ENCODE measurements at places on chromosomes 7 and 10. TPM values are rescaled to one million over a fixed set of nuclear protein-coding genes. Genes with fewer than 3 reads are reported as not detected.
A peak's percentile ranks its signal among the peaks of the same experiment; 100 is the strongest.

DNA sequence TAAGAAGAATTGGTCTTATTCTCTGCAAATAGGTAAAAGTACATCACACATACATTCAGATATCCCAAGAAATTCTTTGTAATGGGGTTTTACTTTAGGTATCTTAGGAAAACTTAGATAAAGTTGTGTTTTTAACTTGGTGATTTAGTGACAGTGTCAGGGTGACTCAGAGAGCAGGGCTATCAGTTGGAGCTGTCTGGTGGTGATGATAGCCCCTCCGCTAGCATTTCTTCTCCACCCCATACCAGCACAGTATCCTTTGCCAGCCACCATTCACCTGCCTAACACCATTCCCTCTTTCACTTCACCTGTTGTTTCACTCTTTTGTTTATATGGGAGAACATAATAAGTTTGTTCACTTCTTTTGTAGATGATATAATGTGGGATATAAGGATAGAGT lies 30.4 kb downstream of the VPS50 start:
- no peak for DNase-seq

The GPR85 gene
- polyA plus RNA-seq, result 1.2 TPM

GRCh38 chr7:114921631-114922025 lies 266 bp upstream of the MDFIC start:
- peak; percentile 14 for DNase-seq

DNA sequence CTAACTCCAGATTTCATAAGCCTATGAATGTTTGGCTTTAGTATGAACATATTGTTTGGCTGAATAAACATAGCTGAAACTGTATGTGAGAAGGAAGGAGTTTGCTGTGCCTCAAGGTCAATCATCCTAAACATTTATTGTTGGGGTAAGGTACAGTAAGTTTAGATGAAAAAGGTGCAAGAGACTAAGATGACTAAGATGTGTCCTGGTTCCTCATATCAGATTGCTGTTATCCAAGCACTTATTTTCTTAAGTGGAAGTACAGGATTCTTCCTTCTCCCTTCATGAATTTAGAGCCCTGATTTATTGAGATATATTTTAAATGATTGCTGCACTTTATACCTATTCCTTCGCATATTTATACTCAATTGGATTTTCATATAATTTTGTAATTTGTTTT lies 12.2 kb downstream of the MDFIC start:
- DNase-seq, result no peak

DNA sequence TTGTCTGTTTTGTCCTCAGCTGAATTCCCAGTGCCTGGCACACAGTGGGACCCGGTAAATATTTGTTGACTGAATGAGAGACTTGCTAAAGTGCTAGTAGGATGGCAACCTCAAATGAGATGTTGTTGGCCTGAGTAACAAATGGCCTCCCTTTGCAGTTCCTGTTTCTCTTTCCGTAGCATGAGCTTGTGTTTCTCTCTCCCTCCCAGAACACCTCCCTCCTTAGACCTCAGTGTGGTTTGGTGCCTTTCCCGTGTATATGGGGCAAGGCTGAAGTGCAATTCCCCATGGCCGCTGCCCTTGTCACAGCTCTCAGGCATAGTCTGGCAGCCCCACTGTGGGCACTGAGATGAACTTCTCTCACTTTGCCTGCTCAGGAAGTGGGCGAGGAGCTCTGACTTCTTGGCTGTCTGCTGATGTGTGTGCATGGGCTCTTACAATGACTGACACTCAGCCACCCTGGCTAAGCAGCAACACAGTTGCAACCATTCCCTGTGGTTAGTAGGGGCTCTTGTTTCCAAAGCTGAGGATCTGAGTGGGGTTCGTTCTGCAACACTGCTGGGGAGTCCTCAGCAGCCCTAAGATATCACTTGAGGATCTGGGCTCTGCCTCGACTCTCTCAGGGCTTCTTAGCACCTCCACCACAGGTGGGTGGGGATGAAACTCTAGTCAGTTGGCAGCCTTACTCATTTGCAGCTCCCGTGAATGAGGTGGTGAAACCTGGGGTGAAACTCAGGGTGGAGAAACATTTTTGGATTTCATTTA lies 136.1 kb downstream of the ICA1 start:
- no peak for DNase-seq

The ADO gene
- 39.3 TPM for polyA plus RNA-seq

- no peak for DNase-seq
Observed at GRCh38 chr7:2001601-2002442, 230.9 kb downstream of the MAD1L1 start.

DNA sequence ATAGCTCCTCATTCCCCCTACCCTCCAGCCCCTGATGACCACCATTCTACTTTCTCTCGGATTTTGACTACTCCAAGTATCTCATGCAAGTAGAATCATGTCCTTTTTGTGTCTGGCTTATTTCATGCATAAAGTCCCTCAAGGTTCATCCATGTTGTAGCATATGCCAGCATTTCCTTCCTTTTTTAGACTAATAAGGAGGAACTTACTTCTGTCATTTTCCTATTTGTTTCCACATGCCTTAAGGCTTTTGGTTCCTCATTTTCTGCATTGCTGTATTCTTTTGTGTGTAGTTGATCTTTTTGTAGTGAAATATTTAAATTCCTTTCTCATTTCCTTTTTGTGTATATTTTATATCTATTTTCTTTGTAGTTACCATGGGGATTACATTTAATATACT lies 376.9 kb downstream of the CALN1 start:
- no peak for DNase-seq

GRCh38 chr7:2472739-2473138 lies 3.5 kb downstream of the GRIFIN start:
- no peak for DNase-seq

The FOXP2 gene
- polyA plus RNA-seq, result 9.8 TPM

The ACSL5 gene
- polyA plus RNA-seq, result 6.4 TPM

DNA sequence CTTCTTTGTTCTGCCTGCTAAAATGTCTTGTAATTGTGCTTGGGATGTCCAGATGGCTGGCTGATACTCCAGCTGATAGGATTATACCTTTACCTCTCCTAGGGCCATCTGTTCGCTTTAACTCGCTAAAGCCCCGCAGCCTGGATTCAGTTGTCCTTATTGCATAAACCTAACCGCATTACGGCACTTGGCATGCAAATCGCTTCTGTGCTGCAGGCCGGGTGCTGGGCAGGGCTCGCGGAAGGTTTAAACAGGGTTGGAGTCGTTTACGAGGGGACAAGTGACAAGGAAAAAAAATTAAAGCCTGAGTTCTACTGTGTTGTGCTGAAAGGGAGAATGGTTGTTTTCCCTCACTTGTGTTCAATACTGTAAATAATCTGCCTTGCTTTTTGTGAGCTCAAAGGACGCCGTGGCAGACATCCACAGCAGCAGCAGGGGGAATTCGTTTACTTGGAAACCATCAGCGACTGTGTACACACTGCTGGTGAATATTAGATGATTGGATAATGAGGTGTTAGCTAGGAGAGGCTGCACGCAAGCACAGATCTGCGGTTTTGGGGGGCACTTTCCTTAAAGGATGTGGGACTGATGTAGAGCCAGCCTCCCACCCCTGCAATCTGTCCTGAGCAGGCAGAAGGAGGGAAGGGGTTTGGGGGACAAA lies 93.0 kb downstream of the EBF3 start:
- DNase-seq, result no peak

The TPST1 gene
- polyA plus RNA-seq, result 54.3 TPM

- peak; percentile 40 for DNase-seq
Observed at GRCh38 chr10:70458329-70459060, 17.0 kb upstream of the NODAL start.

The GNAT3 gene
- polyA plus RNA-seq, result not detected

DNA sequence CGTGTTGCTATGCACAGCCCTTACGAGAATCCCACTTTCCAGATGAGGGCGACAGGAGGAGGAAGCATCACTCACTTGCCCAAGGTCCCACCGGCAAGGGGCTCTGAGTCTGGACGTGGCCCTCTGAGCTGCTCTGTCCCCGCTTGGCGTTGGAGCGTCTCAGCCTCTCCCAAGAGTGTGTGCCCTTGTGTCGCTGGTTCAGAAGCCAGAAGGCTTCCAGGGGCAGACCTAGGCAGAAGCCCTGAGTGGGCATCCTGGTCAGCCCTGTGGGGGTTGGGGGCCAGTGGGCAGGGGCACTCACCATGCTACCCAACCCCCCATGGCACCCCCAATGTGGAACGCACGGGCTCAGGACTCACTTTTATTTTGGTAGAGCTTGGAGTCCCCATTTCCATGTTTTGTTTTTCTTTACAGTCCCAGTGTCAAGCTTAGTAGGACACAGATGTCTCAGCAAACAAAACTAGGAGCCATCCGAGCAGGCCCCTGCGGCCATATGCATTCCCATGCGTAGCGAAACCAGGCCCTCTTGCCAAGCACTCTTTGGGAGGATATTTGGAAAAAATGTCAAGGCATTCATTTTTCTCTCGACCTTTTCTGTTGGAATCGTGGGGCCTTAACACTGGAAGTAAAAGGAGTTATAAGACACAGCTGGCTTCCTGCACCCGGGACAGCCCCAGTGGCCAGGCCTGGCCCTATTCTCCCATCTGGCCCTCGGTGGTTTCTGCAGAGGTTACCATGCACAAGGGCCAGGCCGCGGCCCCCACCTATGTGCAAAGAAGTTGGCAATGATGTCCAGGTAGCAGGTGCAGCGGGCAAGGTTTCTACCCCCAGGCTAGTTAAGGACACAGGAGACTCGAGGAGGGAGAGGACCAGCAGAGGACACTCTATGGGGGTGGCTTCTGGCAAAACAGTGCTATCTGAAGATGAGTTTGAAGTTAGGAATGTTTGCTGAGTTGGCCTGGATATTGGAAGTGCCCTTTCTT lies 97.0 kb downstream of the LHPP start:
- no peak for DNase-seq

The CH25H gene
- 0.18 TPM for polyA plus RNA-seq

Measured in right renal pelvis (tissue), 4 donors.